Stomach (tissue), 19 donors: ENCODE measurements at places on chromosomes 1 and 21.

GRCh38 chr1:229666585-229666984, 40.5 kb downstream of the URB2 start:
- no peak for DNase-seq

GRCh38 chr1:212545941-212546635, 62.5 kb upstream of the ATF3 start:
- DNase-seq: no peak

DNA sequence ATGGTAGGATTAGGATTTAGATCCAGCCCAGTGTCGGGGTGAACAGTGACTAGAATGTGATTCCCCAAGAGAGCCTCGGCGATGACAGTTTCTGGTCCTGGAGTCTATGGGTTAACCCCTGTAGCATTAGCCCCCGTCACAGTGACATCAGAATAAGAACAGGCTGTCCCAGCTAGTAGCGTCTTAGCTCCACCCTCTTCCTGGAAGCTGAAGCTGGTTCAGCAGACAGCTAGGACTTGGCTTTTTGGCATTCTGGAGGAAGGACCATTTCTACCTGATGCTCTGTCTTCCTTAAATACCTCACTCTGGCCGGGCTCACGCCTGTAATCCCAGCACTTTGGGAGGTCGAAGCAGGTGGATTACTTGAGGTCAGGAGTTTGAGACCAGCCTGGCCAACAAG, 5.0 kb downstream of the NDUFS2 start:
- no peak for DNase-seq

GRCh38 chr1:236120721-236121153, 21.6 kb upstream of the GPR137B start:
- DNase-seq: no peak

GRCh38 chr21:31266241-31266640, 77.8 kb downstream of the TIAM1 start:
- no peak for DNase-seq

GRCh38 chr1:196856053-196856452, 31.8 kb upstream of the CFHR4 start:
- DNase-seq: no peak

DNA sequence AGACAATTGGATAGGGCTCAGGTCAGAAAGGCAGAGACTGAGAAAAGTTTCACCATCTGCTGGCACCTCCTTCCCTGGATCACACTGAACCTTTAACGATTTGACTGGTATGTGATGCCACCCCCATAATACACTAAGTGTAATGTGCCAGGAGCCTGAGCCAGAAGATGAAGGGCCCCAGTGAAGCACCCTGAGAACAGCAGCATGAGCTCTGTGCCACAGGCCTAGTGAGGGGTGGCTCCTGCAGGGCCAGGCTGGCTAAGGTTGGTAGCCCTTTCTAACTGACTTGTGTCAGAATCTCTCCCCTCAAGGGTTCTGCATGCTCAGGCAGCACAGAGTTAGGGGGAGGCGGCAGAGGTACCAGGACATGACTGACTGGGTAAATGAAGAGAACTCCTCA, 38.9 kb downstream of the ARHGEF11 start:
- no peak for DNase-seq

DNA sequence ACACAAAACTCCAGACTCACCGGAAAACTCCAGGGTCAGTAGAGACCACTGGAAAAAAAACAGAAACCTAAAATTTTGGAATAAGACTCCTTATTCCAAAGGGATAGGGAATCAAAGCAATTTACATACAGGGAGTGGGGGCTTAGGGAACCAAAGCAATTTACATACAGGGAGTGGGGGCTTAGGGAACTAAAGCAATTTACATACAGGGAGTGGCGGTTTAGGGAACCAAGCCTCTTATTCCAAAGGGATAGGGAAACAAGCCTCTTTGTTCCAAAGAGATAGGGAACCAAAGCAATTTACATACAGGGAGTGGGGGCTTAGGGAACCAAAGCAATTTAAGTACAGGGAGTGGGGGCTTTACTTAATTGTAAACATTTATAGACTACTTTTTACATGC, 28.4 kb upstream of the TTLL7 start:
- no peak for DNase-seq

DNA sequence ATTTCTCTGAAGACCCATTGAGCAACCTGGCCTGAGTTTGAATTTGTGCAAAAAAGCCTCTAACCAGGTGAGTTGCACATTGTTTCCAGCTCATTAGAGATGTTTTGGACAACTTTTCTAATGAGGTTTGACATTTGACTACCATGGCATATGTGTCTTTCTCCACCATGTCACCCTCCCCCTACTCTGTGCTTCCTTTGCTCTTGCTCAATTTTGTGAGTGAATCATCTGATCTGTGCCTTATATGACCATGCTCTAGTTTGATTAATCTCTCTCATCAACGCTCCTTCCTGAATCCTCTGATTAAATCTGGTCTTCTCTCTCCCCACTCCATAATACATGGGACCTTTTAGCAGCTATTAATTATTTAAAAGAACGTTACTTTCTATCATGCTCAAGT, 144.8 kb upstream of the SAMSN1 start:
- no peak for DNase-seq

GRCh38 chr1:228846952-228847351, 111.7 kb downstream of the RHOU start:
- DNase-seq: no peak

DNA sequence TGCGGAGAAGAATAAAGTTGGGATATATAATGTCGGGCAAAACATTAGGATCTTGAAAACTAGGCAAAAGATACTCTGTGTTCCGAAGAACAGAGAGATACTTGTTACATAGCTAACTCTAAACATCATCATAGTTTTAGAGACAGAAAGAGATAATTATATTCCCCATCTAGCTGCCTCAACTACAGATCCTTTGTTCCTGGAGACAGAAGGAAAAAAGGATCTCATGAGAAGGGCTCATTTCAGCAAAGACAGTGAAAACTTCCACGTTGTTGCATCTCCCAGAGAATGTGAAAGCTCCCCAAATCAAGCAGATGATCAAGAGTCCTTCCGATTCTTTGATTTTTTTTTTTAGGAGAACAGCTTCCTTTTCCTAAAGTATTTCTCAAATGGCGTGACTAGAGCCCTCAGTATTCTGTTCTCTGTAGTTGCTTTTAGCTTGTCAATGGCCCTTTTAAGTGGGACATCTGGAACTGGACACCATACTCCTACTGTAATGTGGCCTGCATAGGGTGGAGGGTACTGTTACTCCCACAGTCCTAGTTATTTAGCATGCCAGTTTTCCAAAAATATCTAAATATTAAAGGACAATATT, 1048.2 kb downstream of the TTLL7 start:
- no peak for DNase-seq

- no peak for DNase-seq
Observed at GRCh38 chr1:219518168-219518906, 94.6 kb downstream of the ZC3H11B start.

GRCh38 chr1:192252776-192253175, 64.0 kb upstream of the RGS21 start:
- no peak for DNase-seq

- no peak for DNase-seq
Observed at GRCh38 chr21:35663856-35664606, 396.3 kb downstream of the SETD4 start.
